Eye (tissue), 1 donor: ENCODE measurements at places on chromosomes 13 and 19.

DNA sequence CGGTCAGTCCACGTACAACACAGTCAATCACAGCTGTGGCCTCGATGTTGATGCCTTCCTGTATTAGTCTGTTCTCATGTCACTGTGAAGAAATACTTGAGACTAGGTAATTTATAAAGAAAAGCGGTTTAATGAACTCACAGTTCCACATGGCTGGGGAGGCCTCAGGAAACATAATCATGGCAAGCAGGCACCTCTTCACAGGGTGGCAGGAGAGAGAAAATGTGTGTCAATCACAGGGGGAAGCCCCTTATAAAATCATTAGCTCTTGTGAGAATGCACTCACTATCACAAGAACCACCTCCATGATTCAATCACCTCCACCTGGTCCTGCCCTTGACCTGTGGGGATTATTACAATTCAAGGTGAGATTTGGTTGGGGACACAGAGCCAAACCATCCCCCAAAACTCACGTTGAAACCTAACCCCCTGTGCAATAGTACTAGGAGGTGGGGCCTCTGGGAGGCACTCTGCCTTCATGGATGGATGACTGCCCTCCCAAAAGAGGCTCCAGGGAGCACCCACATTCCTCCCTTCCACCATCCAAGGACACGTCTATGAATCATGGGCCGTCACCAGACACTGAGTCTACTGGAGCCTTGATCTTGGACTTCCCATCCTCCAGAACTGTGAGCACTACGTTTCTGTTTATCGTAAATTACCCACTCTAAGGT is 2.3 kb upstream of the PROZ start:
- no peak for DNase-seq

DNA sequence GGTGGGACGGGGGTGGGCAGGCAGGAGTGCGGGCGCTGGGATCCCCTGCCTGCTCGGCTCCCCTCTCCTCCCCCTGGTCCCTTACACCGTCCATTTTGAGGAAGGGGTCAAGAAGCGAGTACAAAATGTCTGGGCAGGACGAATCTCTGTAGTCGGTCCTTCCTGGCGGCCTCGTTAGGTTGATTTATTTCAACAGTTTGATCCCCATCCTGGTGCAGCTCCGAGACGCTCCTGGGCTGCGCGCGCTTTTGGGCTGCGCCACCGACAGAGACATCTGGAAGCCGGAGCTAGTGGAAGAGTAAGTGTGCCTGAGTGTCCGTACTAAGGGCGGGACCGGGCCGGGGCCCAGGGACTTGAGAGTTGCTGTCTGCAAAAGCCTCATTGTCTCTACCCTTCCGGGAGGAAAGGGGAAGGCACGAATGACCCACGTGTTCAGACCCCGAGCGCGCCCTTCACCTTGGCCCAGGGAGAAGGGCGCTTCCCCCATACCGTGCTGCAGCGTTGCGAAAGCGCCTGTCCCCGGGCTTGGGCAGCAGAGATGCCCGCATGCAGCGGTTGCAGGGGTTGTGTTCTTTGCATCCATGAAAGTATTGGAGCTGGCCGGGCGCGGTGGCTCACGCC is 1.8 kb downstream of the ZNF114 start:
- DNase-seq = peak; percentile 87

GRCh38 chr19:17248011-17248776 is 2.5 kb upstream of the NR2F6 start:
- DNase-seq = peak; percentile 31

DNA sequence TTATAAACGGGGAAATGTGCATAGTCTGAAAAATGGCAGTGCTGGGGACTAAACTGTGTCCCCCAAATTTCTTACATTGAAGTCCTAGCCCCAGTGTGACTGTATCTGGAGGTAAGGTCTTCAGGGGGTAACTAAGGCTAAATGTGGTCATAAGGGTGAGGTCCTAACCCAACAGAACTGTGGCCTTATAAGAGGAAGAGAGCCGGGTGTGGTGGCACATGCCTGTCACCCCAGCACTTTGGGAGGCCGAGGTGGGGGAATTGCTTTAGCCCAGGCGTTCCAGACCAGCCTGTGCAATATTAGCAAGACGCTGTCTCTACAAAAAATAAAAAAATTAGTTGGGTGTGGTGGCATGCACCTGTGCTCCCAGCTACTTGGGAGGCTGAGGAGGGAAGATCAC is 17.8 kb downstream of the PROZ start:
- no peak for DNase-seq

DNA sequence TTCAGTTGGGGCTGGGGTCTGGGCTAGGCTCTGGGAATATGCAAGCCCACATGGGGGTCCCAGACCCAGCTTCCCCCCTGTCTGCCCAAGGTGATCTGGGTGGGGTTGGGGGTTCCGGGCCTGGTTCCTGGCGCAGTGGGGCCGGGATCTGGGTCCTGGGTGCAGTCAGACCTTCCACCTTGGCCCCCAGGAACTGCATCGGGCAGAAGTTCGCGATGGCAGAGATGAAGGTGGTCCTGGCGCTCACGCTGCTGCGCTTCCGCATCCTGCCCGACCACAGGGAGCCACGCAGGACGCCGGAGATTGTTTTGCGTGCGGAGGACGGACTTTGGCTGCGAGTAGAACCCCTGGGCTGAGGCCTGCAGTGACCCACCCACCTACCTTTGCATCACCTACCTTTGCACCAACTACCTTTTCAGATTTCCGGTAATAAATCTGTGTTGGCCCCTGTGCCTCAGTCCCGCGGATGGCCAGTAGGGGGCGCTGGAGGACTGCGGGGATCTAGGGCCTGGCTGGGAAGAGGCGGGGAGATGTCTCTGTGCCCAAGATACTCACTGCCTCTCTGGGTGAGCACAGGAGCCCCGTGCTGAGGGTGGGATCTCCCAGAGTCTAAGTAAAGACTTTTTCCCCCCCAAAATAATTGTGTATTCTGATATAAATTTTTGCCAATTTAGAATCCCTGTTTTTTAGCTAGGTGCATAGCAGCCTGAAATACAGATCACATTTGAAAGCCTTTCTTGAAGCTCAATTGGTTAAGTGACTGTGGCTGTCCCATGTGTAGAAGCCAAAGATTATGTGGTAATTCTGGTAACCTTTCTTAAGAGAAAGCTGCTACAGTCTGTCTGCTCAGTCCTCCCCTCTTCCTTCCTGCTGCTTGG is 11.5 kb upstream of the CYP4F3 start:
- DNase-seq = peak; percentile 79

DNA sequence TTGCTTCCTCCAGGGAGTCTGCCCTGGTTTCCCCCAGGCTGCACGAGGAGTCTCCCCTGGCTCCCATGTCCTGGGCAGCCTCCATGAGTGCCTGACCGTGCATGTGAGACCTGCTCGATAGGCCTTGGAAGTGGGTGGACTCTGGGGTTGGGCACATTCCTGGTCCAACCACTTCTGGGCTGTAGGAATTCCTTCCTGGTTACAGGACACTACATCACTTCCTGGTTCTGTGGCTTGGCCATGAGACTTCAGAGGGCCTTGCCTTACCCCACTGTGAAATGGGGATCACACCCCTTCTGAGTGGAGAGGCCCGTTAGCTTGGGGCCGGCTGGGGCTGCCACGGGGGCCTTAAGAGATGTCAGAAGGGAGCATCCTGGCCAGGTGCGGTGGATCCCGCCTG is 4.0 kb upstream of the ZNF628 start:
- no peak for DNase-seq

GRCh38 chr13:42946927-42947326 is 45.1 kb downstream of the EPSTI1 start:
- no peak for DNase-seq

DNA sequence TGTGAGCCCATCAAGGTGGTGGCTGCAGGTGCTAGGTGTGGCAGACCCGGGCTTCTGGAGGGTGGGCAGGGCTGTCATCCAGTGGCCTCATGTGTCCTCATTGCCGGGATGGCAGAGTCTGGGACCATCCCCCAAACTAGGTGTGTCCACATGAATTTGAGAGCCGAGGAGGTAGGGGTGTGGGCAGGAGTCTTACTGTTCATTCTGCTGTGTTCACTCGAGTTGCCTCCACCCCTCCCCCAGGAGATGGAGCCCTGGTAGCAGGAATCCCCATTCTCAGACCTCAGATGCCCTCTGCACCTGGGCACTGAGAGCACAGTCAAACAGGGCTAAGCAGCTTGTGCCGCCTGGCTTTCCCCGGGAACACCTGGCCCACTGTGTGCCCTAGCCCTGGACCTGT is 22.4 kb downstream of the NAXD start:
- DNase-seq = no peak
